Activated T-helper 17 cell treated with anti-CD3 and anti-CD28 coated beads, Interleukin-2, amount 50 U/mL, for 72 hours (primary cell): ENCODE measurements at places on chromosomes 16 and 17.

DNA sequence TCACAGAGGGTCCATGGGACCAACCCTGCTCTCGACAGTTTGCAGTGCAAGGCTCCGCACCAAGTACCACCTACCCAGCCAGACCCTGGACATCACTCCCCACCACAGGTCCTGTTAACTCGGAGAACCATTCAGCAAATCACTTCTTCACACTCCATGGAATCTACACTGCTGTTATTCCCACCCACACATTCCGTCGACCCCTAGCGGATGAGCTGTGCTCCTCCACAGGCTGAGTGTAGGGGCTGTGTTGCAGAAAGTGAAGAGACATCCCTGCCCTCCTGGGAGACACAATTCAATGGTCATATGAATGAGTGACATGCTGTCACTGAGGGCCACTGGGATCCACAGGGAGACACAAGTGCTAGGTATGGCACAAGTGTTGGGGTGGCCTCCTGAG is 27.5 kb downstream of the MPG start:
- peaks cover 61% of the 10 kb centered on the region for H3K36me3 ChIP-seq
- no peak for ATAC-seq
- no peaks in the 10 kb centered on the region for H3K27me3 ChIP-seq

GRCh38 chr16:52861614-52862022 is 191.1 kb downstream of the CHD9NB start:
- no peak overlapping the region for H3K4me3 ChIP-seq
- no peak for ATAC-seq
- no peaks in the 10 kb centered on the region for H3K27me3 ChIP-seq
- no peaks in the 10 kb centered on the region for H3K36me3 ChIP-seq
- H3K27ac ChIP-seq, result no peak overlapping the region

DNA sequence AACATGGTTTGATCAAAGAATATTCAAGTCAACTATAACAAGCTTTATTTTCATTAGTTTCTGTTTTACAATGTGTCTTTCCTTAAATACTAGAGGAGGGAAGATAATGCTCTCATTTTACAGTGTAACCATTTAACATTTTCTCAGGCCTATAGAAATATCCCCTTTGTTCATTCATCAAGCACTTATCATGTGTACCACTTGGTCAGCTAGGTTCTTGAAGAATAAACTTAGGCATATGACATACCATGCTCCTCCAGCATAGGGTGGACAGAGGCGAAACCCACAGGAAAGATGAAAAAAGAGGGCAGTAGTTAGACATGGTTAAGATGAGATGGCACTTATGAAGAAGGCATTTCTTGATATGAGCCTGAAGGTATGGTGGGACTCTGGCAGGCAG is 34.0 kb upstream of the HLF start:
- H3K4me3 ChIP-seq, result no peak overlapping the region
- H3K36me3 ChIP-seq, result no peaks in the 10 kb centered on the region
- no peak for ATAC-seq
- peak overlapping the region; percentile 1 for H3K27ac ChIP-seq
- H3K4me1 ChIP-seq, result peaks cover 6% of the 10 kb centered on the region

DNA sequence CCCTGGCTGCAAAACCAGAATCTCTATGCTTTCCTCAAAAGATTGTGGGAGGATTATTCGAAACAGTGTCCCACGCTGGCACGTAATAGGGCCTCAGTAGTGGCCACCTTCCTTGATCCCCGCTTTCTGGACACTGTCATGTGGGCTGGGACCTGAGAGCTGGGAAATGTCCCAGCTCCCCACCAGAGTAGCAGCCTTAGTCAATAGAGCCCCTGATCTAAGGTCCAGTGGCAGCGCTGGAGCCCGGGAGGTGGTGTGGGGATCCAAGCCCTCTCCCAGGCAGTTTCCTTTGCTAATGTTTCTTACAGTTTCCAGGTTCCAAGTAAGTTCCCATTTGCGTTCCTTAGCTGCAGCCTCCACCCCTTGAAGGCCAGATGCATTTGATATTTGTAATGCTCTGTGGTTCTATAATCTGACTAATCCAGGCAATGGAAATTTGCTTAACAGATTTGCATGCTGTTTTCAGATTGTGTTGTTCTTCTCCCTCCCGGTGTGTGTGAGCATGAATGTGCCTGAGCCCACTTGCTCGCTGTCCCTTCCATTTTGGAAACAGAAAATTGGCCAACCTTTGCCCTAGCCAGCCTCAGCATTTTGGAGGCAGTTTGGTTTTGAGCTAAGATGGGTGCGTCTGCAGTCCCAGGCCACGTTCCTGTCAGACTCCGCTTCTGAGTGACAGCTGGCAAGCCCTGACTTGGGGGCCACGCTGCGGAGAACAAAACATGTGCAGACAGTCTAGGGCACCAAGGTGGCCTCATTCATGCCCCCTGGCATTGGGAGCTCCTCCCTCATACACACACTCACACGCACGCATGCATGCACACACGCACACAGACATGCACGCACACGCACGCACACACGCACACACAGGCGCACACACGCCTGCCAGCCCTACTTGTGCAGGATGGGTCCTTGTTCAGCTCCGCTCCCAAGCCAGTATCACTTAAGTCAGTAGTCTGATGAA is 69.4 kb downstream of the CCDC182 start:
- peaks cover 6% of the 10 kb centered on the region for H3K4me1 ChIP-seq
- H3K27ac ChIP-seq, result no peak overlapping the region
- ATAC-seq, result no peak
- H3K27me3 ChIP-seq, result no peaks in the 10 kb centered on the region
- H3K4me3 ChIP-seq, result no peak overlapping the region
- H3K36me3 ChIP-seq, result peaks cover 32% of the 10 kb centered on the region
